ENCODE measurements at places on chromosomes 1 and 21.

DNA sequence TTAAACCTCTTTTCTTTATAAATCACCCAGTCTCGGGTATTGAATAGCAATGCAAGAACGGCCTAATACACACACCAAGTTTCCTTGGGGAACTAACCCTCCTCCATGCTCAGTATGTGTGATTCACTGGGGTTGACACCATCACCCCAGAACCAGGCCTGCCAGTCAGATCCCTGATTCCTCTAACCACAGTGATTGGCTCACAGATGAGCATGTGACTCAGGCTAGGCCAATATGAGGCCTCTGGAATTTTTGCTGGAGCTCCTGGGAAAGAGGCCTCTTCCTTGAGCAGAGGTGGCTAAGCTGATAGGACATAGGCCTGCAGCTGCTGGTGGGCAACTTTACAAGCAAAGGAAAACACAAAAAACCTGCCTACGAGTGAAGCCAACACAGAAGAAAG lies 74.7 kb upstream of the ZBTB40 start:
- DNase-seq: no peak

DNA sequence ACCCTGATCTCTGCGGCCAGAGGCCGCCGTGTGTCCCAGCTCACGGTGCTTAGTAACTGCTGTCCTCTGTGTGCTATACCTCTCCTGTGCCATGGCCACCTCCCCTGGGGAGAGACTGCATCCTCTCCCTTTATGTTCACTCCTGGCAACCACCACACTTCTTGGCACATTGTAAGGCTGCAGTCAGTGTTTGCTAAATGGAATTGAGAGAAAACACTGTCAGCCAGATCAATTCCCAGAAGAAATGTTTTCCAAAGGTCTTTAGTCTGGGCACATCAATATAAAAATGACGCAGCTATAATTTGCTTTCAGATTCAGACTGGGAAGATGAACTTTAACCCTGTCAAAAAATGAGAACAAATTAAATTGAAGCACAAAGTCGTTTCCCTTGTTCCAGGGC lies 96.8 kb downstream of the BEND5 start:
- no peak for DNase-seq

- DNase-seq: no peak
Observed at GRCh38 chr1:25223471-25223870, 8.8 kb downstream of the SYF2 start.

DNA sequence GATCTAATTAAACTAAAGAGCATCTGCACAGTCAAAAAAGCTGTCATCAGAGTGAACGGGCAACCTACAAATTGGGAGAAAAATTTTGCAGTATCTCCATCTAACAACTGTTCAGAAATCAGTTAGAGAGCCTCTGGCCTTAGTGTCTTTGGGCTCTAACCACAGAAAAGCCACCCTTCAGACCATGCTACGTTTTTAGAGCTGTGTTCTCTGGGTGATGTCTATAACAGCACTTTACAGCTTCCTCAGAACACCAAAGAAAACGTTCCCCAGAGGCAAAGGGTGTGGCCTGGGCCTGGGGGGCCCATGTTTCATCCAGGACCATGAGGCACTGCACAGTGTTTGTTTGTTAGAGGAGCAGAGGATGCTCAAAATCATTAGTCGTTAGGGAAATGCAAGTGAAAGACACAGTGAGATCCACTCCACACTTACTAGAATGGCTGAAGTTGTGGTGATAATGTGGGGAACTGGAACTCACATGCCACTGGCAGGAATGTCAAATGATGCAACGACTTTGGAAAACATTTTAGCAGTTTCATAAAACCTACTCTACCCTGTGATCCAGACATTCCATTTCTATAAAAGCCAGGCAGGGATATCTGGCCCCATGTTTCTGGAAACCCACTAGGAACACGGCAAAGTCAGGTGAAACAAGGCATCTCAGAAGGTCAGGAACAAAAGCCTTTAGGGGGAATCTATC lies 250.4 kb upstream of the HOOK1 start:
- DNase-seq: no peak

GRCh38 chr1:159968901-159969300 lies 14.9 kb upstream of the SLAMF9 start:
- no peak for DNase-seq

DNA sequence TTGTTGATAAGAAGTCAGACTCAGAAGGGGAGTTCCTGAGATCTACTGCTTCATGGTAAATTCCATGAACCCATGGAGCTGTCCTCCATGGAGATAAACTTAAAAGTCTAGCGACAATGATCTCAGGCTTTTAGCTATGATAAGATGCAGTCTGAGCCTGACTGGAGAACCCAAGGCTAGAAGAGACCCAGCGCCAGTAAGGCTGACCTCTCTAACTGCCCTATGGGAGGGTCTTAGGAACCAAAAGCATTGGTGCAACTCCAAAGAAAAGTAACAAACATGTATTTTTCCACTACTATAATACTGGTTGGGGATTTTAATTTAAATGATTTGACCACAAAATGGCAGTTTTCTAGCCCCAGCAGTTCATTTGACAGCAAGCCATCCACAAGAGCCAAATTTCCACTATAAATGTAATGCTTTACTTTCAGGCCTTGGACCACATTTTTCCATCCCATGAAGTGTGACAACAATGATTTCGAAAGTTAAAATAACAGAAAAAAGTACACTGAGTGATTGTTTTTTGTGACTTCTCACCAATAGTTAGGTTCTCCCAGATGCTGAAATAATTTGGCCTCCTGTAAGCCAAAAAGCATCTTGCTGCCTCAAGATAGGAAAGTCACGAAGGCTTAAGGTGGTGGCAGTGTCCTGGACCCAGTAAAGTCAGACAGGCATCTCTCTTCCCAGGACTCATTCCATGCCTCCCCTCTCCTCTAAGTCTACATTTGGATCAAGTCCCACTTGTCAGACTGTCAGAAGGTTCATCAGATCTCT lies 43.1 kb upstream of the EXOSC10 start:
- DNase-seq: no peak

Measured in bone marrow (tissue), 2 donors.